Stimulated activated naive B cell treated with anti-CD40 and anti-IgM and Interleukin-4, amounts not matched to agents 10 μg/mL and 1 μg/mL and 100 μg/mL, for 72 hours (primary cell): ENCODE measurements at places on chromosomes 16 and 17.

DNA sequence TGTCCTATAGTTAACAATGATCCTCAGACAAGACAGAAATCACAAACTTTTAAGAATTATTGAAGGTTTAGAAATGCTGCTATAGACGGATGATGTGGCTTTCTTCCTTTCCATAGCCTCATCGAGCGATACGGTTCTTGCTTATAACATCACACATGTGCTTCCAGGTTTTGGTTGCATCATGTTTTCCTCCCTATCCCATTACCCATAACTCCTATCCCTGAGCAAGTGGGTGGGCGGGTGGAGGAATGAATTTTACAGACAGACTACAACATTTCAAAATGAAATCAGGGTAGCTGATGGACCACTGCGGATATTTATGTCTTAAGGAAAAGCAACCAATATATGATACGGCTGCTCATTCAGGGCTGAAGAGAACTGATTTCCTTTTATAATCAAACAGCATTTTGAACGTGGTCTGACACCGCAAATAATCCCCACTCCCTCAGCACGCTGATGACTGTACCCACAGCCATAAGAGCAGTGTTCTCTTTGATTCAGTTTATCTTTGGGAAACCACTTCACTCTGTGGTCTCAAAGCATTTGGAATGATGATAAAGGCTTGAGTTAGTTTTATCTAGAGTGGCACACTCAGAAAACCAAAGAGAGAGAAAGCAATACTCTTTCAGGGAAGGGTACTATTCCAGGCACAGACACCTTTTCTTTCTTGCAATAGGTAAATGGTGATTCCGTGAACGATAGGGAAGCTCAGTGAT, 4.6 kb upstream of the AKTIP start:
- DNase-seq = no peak

DNA sequence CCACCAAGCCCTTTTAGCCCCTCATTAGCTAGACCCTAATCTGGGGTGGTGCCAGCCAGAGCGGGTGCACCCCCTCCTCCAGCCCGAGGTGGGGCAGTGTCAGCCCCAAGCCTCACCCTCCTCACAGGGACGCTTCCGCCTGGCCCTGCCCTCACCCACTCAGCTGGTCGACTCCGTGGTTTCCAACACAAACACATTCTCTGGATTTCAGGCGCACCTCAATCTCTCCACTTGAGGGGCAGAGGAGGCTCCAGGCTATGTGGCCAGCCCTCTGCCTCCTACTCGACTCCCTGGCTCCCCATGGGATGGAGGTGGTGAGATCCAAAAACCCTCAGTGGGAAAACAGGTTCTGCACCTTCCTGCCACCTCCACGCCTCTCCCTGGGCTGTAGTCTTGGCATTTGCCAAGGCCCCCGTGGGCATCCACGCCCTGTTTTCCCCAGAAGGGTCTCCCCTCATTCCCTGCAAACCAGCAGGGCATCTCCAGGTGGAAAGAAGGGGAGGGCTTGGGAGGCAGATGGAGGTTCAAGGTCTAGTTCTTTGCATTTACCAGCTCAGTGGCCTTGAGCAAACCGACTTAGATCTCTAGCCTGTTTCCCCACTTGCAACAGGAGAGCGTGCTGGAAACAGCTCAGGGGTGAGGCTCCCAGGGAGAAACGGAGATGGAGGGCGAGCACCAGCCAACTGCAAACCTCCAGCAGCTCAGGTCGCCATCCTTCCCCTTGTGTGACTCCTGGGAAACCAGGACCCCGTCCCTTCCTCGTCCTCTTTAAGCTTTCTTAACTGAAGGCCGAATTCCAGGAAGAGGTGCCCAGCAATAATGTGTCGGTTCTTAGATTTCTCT, 1.7 kb downstream of the EMP2 start:
- no peak for DNase-seq

DNA sequence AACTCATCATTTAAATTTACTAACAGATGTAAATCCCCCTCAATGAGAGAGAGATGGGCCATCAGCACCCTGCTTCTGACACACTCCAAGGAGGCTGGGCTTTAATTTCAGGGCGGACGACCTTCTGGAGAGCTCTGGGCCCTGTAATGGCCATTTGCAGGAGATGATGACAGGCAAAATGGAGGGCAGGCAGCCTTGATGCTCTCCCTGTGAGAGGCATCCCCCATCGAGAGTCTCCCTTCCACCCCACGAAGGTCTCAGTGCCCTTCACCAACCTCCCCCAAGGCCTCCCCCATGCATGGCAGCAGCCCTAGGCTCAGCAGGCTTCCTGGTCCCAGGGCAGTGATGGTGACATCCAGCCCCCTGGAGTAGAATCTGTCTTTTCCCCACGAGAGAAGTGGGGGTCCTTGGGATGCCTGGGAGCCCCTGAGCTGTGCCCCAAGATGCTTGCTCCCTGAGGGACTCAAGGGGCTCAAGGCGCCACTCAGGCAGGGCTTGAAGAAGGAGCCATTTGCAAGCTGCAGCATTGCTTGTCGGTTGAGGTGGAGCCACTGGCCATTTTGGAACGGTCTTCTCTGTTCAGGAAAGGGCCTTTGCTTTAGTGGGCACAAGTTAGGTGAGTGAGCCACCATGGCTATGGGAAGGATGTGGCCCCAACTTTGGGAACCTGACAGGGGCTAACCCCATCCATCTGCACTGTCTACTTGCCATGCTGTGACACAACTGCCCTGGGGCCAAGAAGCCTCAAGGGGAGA, 82.6 kb downstream of the C16orf78 start:
- DNase-seq = no peak

GRCh38 chr17:61376931-61377838, 22.5 kb upstream of the TBX2 start:
- DNase-seq = no peak

DNA sequence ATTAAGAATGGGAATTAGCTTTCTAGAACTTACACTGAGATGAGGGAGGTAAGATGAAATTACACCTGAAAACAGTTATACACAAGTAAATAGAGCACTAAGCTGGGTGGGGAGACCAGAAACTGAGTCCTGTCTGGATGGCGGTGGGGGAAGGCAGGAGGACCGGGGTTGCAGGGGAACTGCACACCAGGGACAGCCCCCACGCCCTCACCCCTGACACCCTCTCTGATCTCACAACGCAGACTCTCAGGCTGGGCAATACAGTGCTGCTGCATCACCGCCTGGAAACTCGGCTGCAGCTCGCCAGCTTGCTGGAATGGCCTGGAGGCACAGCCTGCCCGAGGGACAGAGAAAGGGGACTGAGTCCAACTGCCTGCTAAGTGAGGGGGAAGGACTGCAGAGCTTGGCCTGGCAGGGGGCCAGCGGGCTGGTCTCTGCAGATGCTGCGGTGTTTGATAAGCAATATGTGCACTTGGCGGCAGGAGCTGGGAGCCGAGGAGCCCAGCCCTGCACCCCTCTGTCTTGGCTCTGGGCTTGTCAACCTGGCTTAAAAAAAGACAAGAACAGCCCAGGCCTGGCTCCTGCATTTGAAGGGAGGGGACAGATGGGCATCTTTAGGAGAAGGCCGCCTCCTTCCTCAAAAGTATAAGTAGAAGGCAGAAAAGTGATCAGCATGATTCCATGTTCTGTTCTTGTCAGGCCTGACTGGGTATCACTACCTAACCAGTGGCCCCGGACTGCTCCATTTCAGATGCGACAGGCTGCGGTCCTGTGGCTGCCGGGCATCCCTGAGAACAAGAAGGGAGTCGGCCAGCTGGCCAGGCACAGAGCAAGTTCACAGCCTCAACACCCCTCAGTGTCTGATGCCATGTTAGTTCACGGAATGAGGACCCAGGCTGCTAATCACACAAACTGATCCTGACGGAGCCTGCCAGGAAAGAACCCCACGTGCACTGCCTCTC, 30.2 kb downstream of the SPHK1 start:
- no peak for DNase-seq

DNA sequence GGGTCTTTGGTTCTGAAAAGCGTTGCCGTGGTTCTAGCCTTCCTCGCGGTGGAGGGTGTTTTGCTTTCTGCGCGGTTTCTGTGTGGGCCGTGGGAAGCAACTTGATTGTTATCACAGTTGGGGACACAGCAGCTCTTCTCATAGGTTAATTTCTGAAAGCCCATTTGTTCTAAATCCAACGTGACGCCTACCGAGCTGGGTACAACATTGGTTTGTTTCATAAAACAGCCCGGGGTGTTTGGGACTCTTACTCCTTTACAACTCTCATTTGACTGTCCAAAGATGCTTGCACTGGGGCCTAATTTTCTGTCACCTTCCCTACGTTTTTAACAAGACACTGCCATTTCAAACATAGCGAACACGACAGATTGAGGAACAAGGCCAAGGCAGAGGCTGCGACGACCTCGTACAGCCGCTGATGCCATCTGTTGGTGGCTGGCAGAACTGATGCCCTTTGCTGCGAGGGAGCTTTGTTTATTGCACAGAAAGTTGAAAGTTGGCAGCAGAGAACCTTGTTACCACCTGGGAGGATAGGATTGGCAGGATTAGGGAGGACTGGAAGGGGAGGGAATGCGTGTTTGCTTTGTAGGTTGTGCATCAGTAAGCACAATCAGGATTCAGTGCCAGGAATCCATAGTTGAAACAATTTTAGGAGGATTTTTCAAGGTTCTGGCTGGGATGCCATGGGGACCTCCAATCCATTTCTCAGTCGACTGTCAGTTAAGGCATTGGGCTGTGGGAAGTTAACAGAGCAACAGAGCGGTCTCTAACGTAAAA, 98.3 kb downstream of the PITPNC1 start:
- DNase-seq = peak; percentile 65
